Osteoblast (primary cell): ENCODE measurements at places on chromosomes 11 and 22.
A peak's percentile ranks its signal among the peaks of the same experiment; 100 is the strongest.

- DNase-seq: no peak
These were observed 42.4 kb downstream of the ADAMTS8 start for GRCh38 chr11:130386056-130386455.

GRCh38 chr11:133172349-133172748 lies 360.0 kb downstream of the OPCML start:
- DNase-seq: no peak

GRCh38 chr11:12112750-12113149 lies 2.4 kb downstream of the MICAL2 start:
- DNase-seq: no peak

GRCh38 chr22:30386960-30387827 lies at the start of gene RNF215:
TSS of gene RNF215 (minus strand) at chr22:30387411. CDS start at chr22:30387313, 98 bp downstream.
- peak; percentile 100 for DNase-seq

DNA sequence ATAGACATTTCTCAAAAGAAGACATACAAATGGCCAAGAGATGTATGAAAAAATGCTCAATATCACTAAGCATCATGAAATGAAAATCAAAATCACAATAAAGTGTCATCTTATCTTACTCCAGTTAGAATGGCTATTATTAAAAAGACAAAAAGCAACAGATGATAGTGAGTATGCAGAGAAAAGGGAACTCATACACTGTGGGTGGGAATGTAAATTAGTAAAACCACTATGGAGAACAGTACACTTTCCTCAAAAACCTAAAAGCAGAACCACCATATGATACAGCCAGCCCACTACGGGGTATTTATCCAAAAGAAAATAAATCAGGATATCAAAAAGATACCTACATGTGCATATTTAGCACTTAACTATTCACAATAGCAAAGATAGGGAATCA lies 700.0 kb upstream of the ANO5 start:
- no peak for DNase-seq

- no peak for DNase-seq
These were observed 1157.5 kb upstream of the RAG2 start for GRCh38 chr11:37755521-37755920.

GRCh38 chr11:118212131-118212725 lies 12.6 kb downstream of the JAML start:
- no peak for DNase-seq

DNA sequence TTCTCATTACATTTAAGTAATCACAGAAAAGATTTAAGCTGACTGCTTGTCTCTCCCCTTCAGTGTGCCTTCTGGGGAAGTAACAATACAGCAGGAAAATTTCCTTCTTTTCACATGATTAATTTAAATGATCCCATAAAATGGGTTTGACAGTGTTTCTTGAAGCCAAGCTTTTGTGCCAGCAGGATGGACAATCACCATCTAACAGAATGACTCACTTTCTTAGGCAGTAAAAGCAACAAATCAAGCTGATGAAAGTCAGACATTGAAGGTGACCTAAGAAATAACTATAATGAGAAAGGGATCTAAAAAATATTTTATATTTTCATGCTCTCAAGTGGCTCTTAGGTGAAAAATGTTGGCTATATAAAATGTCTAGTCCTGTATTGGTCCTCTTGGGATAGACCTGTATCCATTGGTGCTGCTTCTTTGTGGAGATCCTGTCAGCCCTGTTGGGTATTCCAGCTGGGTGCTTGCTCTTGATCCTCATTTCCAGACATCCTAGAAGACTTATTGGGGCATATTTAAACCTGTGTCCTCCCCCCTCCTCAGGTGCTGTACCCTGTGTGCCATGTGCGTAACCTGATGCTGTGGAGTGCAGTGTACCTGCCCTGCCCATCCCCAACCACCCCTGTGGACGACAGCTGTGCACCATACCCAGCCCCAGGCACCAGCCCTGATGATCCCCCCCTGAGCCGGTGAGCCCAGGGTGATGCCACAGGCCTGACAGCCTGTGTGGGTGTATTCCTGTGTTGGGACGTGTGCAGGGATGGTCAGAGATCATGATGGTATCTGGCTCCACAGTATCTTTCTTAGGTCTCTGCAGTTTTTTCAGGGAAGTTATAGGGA lies 62.7 kb upstream of the HORMAD2 start:
- peak; percentile 87 for DNase-seq

DNA sequence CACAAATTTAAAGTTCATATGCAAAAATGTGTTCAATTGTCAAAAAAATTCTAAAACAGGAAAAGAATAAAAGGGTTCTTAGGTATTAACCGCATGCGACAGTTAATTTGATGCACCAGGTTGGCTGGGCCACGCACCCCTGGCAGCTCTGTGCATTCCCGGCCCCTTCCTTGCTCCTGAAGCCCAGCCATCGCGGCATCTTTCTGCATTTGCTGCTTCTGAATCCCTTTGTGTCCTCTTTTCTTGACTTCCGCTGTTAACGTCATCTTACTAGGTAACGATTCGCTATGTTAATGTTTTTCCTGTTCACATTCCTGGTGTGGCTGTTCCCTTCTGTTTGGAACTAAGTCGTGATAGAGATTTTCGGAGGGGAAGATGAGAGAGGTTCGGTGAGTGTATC lies 7.9 kb upstream of the KLHDC7B start:
- peak; percentile 42 for DNase-seq

DNA sequence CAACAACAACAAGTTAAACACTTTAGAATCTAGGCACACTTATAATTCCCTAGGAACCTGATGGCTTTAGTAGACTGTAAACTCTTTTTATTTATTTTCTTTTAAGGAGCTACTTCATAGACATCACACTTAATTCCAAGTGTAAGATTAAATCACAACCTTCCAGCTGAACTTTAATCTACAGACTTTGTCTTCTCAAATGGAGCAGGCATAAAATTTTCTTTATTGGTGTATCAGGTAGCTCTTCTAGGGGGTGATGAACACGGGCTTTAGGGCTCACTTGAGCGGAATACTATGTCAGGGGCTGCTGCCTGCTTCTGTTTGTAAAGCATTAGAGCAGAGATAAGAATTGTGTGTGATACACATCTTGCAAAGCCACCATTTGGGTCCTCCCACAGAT lies 525.8 kb upstream of the FAT3 start:
- no peak for DNase-seq

DNA sequence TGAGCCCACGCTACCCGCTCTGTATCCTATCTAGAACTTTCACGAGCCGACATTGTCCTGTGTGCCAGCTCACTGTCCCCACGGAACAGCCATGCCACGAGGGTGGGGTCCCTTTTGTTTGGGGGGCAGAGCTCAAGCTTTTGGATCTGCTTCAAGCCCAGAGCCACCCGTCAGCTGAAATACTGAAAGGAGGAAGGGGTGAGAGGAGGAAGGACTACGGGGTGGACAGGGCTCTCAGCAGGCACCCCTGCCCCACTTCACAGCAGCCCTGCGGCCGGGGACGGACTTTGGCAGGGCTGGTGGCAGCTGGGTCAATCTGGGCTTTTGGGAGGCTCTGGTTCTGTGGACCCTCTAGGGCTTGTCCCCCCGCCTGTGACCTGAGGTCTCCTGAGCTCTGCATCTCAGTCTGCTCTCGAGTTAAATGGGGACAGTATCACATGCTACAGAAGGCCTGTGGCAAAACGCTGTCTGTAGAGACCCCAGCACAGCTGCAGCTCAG lies 30.0 kb upstream of the MUC5AC start:
- peak; percentile 84 for DNase-seq

DNA sequence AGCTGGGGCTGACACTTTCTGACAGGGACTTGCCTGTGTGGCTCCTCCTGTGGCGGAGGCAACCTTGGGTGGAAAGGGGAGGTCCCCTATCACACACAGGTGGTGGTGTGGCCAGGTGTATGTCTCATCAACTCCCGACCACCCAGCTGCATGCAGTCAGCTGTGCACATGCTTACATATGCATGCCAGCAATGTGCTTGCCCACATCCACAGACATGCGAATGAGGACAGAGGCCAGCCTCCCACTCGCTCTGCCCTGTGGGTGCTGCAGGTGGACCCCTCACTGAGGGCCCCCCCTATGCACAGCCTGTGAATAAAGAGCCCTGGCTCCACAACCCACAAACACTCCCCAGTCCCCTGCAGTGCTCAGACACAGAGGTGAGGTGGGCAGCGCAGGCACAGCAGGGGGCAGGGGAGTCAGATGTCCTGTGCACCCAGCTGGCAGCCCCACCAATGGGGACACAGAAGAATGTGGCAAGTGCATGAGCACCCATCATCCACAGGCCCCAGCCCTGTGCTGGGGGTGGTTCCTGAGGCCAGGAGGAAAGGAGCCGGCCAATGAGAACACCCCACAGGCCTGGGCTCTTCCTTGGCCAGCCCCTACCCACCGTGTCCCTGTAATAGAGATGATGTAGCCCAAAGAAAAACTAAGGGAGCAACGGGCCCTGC lies 9.5 kb downstream of the GNB1L start:
- peak; percentile 32 for DNase-seq

GRCh38 chr11:132535830-132536229 lies 996.5 kb downstream of the OPCML start:
- no peak for DNase-seq

GRCh38 chr11:5522308-5522707 lies 5.8 kb upstream of the UBQLNL start:
- DNase-seq: no peak

DNA sequence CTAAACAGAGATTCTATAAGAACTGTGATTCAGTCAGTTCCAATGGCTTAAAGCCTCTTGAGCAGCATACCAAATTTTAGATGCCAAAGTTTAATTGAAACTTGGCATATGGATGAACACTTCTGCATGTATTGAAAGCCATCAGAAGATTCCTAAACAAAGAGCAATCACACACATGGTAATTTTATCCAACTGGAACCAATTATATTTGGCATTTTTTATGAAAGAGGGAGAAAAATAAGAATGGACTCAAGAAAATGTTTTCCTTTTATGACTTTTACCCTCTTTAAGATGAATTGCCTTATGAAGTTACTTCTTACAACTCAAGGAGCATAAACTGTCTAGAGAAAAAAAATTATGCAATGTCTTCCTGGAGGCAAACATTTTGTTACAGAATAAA lies 7.4 kb downstream of the TRPC6 start:
- no peak for DNase-seq

- peak; percentile 69 for DNase-seq
These were observed 2.7 kb downstream of the DTX4 start for GRCh38 chr11:59174664-59175033.

DNA sequence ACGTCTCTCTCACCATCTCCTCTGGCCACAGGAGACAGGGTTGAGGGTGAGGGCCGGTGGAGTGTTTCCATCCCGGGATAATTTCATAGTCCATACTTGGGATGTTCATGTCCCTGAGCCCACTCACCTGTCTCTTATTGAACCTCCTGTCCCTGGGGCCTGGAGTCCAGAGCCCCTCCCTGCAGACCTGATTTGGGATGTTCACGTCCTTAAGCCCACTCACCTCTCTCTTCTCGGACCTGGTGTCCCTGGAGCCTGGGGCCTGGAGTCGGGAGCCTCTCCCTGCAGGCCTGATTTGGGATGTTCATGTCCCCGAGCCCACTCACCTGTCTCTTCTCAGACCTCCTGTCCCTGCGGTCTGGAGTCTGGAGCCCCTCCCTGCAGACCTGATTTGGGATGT lies 868.2 kb downstream of the BRD1 start:
- no peak for DNase-seq

- peak; percentile 85 for DNase-seq
These were observed 18.5 kb downstream of the NF2 start for GRCh38 chr22:29621761-29622526.

GRCh38 chr22:41365425-41365824 lies 16.3 kb upstream of the TEF start:
- DNase-seq: peak; percentile 1

DNA sequence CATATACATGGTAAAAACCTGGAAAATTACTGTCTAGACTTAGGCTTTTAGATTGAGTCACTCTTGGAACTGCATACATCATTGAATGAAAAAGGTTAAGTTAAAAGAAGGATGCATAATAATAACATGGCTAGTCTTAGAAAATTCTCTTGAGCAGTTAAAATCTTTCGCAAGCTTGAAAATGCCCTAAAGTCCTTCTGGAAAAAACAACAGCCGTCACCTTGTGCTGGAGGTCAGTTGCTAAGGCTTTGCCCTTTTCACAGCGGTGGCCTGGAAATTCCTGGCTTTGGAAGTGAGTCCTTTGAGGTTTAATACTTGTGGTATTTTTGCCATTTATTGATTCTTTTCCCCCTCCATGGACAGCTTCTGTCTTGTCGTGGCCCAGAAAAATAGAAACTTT lies 17.4 kb upstream of the FBLN1 start:
- no peak for DNase-seq

DNA sequence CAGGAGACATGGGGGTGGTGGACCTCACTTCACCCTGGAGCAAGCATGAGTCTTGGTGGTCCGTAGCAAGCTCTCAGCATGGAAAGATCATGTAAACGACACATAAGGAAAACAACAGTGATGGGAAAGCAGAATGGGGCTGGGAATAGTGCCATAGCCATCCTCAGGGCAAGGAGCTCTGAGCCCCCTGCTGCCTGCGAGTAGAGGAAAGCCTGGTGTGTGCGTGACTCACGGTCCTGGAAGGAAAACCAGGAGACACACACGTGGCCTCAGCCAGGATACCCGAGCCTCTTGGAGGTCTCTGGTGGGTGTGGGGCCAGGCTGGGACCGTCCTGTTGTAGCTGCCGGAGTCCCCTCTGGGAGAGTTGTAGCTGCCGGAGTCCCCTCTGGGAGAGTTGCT lies 12.4 kb downstream of the SHANK3 start:
- DNase-seq: peak; percentile 92

GRCh38 chr11:79049741-79050179 lies 391.1 kb downstream of the TENM4 start:
- DNase-seq: no peak

GRCh38 chr11:45062974-45063635 lies 83.3 kb upstream of the PRDM11 start:
- no peak for DNase-seq

- DNase-seq: peak; percentile 91
These were observed 24.2 kb downstream of the TSKU start for GRCh38 chr11:76807206-76807875.

DNA sequence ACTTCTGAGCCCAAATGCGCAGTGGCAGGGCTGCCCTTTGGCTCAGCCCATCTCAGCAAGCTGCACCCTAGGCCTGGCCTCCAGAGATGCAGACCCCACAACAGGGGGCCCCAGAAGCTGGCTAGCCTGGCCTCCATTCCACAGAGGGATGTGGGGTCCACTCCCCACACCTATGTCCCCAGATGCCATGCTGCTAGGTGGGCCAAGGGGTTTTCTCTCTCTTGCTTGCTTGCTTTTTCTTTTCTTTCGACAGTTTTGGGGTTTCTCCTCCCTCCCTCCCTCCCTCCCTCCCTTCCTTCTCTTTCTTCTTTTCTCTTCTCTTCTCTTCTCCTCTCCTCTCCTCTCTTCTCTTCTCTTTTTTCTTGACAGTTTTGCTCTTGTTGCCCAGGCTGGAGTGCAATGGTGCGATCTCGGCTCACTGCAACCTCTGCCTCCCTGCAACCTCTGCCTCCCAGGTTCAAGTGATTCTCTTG lies 9.6 kb downstream of the SCARF2 start:
- DNase-seq: peak; percentile 86
